ENCODE measurements at places on chromosomes 4 and X. TPM values are rescaled to one million over a fixed set of nuclear protein-coding genes. Genes with fewer than 3 reads are reported as not detected.
A peak's percentile ranks its signal among the peaks of the same experiment; 100 is the strongest.

- no peaks in the 10 kb centered on the region for H3K36me3 ChIP-seq
- no peaks in the 10 kb centered on the region for H3K4me1 ChIP-seq
- no peak overlapping the region for H3K4me3 ChIP-seq
- DNase-seq = no peak
- H3K27me3 ChIP-seq = no peaks in the 10 kb centered on the region
- no peak overlapping the region for H3K27ac ChIP-seq
Observed at GRCh38 chr4:141797966-141798365, 161.6 kb downstream of the IL15 start.

FGFBP2 gene
- 0.37 TPM for total RNA-seq

GLRA3 gene
- not detected for total RNA-seq

SUPT20HL2 gene
- not detected for total RNA-seq

DNA sequence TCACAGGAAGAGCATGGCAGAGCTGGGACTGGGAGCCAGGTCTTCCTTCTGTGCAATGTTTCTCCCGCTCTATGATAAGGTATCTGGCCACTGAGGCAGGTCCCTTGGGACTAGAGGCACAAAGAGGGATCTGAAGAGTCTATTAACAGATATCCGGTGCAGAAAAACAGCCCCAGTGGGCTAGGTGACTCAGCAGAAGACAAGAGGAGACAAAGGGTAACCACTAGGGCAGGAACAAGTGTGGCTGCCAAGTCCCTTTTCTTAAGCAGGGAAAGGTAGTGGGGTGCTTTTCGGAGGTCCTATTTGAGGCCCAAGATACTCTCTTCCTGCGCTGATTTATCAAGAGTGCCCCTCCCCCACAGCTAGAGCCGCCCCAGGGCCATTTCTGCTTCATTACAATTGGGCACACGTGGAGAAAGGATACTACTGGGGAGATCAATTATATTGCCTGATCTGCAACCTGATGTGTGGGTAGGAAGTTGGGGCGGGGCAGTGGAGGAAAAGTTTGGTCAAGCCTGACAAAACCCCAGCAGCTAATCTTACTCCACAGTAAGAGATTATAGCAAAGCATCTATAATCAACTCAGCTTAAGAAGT is at the start of gene DGAT2L6:
Gene DGAT2L6, plus strand, starts transcription at position 546 of the 596 bp plus-strand sequence. CDS start 100 bp downstream, outside the sequence.
- H3K27ac ChIP-seq = no peak within 1 kb of the TSS
- no peak within 1 kb of the TSS for H3K4me3 ChIP-seq

DNA sequence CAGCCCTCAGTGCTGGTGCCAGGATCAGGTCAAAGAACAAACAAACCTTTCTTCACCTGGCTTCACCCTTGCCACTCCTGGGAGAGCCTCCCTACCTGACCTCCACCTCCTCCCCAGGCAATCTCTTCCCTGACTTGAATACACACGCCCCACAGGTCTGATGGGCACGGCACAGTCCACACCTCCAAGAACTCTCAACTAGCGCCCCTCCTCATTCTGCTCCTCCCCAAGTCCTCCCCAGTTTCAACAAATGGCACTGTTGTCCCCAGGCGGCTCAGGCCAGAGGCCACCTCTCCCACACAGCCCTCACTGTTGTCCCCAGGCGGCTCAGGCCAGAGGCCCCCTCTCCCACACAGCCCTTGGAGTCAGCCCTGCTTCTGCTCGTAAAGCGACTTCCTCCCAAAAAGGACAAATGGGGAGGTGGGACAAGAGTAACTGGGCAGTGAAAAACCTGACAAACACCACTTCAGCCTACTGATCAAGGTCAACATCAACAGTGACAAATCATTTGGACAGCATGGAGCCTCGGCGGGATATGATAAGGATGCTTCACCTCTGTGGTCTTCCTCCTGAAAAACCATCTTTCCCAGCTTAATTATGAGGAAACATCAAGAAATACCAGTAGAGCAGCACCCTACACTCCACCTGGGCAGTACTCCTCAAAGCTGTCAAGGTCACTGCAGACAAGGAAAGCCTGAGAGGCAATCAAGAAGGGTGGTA is 2.9 kb downstream of the LETM1 start:
- H3K4me1 ChIP-seq = peaks cover 4% of the 10 kb centered on the region
- no peak overlapping the region for H3K4me3 ChIP-seq
- no peaks in the 10 kb centered on the region for H3K27me3 ChIP-seq
- peak; percentile 82 for DNase-seq

GRCh38 chrX:79081895-79082512 is 62.5 kb upstream of the GPR174 start:
- H3K4me1 ChIP-seq = no peaks in the 10 kb centered on the region
- DNase-seq = peak; percentile 19
- H3K27me3 ChIP-seq = no peaks in the 10 kb centered on the region
- no peak overlapping the region for H3K4me3 ChIP-seq
- no peaks in the 10 kb centered on the region for H3K36me3 ChIP-seq
- no peak overlapping the region for H3K27ac ChIP-seq

GRCh38 chrX:13091111-13091765 is 46.8 kb upstream of the FAM9C start:
- H3K27ac ChIP-seq = peak overlapping the region; percentile 48
- no peak for DNase-seq
- no peaks in the 10 kb centered on the region for H3K36me3 ChIP-seq

GRCh38 chrX:13898603-13899002 is 81.7 kb upstream of the GPM6B start:
- no peaks in the 10 kb centered on the region for H3K36me3 ChIP-seq
- no peak for DNase-seq
- no peaks in the 10 kb centered on the region for H3K4me1 ChIP-seq
- H3K4me3 ChIP-seq = no peak overlapping the region
